Cerebellum (tissue), 4 donors: ENCODE measurements at places on chromosomes 3 and 15. TPM values are rescaled to one million over a fixed set of nuclear protein-coding genes. Genes with fewer than 3 reads are reported as not detected.
A peak's percentile ranks its signal among the peaks of the same experiment; 100 is the strongest.

DNA sequence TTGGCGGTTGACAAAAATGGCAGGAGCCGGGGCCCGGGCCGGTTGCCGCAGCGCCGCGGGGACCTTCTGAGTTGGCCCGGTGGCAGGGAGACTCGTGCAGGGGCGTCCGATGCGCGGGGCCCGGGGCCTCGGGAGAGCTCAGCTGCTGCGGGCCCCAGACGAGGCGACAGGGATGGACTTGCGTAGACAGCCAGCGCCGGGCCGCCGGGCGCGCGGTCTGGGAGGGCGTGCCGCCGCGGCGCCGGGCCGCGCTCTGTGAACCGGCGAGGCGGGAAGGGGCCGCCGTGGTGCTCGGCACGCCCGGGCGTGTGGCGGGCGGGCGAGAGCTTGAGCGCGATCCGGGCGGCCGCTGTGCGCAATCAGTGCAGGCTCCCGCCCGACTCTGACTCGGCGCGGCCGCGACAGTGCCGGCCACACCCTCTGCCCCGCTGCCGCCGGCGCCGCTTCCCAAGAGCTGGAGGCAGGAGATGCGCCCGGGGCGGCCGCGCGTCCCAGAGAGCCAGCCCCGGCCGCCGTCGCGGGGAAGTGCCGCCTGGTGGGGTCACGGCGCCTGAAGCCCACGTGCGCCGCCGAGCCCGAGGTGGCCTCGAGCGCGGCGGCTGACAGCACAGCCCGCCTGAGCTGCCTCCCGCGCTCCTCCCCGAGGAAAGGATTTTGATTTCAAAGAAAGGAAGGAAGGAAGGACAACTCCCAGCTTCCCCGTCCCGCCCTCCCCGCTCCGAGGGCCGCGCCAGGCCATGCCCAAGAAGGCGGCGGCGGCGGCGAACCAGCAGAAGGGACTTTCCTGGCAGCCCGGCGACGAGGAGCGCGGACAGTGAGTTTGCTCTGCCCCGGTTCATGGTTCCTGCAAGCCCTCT lies 657 bp downstream of the TLNRD1 start:
- DNase-seq, result peak; percentile 52

DNA sequence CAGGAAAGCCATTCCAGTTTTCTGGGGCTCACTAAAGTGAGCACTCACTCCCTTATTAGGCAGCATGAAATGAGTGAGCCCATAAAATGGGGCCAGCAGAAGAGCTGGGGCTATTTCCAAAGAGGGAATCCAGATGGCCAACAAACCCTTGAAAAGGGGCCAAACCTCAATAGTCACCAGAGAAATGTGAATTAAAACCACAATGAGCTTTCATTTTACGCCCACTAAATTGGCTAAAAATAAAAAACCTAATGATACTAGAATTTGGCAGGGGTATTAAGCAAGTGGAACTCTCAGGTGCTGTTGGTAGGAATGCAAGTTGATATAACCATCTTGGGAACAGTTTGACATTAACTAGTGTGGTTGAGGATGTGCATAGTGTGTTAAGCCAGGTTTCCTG lies 42.1 kb upstream of the RAF1 start:
- DNase-seq, result no peak

- DNase-seq, result no peak
These were observed 33.7 kb downstream of the PSTPIP1 start for GRCh38 chr15:77028451-77029165.

DNA sequence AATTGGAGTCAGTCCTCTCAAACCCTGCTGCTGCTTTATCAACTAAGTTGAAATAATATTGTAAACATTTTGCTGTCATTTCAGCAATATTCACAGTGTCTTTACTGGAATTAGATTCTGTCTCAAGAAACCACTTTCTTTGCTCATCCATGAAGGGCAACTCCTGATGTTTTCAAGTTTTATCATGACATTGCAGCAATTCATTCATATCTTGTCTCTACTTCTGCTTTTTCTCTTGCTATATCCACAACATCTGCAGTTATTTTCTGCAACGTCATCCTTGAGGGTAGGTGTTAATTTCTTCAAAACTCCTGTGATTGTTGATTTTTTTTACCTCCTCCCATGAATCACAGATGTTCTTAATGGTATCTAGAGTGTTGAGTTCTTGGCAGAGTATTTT lies 181.6 kb downstream of the EPHA6 start:
- no peak for DNase-seq

DNA sequence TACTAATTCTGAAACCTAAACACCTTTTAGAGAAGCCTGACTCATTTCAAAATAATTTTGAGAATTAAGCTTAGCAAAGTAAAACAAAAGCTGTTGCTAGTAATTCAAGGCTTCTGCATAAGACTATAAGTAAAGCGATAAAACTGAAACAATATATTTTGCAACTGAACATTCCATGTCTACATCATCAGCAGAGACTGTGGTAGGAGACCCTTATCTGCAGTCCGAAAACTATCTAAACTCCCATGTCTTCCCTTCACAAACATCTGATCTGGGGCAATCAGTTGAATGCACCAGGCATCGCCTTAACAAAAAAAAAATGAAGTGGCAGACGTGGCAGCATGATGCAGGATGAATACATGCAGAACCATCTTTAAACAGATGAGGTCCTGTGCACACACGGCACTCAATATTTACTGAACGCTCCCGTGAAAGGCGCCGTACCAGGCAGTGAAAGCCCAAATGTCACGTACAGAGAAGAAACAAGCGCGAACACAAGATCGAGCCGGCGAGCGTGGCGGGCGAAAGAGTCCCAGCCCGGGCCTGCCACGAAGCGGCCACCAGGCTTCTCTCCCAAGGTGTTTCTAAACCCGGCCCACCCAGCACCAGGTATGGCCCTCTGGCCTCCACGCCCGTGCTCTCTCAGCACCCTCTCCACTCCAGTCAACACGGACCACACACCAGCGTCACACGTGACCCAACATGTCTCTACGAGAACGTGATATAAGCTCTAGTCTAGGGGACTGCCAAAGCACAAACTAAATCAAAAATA lies 63.0 kb downstream of the CHSY1 start:
- DNase-seq, result no peak

DNA sequence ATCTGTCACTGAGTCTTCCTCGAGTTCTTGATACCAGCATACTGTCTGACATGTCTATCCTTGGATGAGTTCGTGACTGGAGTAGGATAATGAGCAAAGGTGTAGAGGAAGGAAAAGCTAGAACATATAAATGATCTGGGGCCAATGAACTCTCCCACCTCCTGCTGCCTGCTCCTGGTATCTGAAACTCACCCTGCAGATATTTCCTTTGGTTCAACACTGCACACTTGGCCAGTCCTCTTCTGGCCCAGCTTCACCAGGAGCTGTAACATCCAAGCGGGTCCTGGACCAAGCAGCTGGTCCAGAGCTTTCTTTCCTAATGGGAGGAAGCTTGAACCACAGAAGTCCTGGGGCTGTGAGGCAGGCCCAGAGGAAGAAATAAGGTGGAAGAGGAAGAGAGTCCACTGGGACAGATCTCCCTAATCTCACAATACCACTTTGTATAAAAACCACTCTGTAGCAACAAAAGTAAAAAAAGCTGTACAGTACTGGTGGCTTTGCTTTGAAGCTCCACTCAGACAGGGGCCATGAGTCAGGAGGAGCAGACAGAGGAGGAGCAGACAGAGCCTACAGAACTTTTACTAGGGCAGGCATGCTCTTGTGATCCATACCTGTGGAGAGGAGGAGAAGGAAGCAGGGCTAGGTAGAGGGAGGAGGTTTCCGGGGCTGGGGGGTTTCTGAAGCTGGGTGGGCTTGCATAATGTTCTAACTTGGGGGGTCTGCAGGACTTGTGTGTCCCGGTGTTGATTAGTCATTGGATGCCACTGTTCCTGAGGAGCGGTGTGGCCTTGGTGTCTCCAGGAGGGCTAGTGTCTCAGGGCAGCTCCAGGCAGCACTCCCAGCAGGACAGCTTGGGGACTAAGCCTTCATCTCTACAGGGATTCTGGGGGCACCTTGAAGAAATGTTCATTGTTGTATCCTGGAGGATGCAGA lies 166.9 kb downstream of the ABHD5 start:
- no peak for DNase-seq

GRCh38 chr15:68783226-68784058 lies 37.3 kb downstream of the ANP32A start:
- no peak for DNase-seq

DNA sequence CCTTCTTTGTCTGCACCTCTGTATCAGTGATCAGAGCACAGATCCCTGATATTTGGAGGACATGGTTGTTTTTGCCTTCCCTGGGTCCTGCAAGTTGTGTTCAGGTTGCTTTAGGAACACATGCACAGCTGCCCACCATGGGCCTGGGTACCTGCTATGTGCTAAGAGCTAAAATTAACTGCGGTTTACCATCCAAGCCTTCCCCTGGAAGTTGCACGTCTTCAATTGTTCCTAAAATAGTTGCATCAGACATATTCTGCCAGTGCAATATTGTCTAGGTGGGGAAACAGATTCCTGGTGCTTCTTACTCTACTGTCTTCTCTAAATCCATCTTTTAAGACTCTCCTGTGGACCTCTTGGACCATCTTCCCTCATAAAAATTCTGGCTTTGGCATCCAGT lies 80.9 kb downstream of the PDE8A start:
- no peak for DNase-seq

GRCh38 chr3:15263120-15263519 lies 57.1 kb downstream of the CAPN7 start:
- DNase-seq, result no peak

CEP19 gene
- 8.0 TPM for total RNA-seq

B3GALNT1 gene
- total RNA-seq, result 96.6 TPM

DOCK3 gene
- total RNA-seq, result 30.4 TPM

STT3B gene
- 95.2 TPM for total RNA-seq

TIMMDC1 gene
- total RNA-seq, result 36.6 TPM

RTP3 gene
- not detected for total RNA-seq
